ENCODE measurements at places on chromosomes 2 and 18.
A peak's percentile ranks its signal among the peaks of the same experiment; 100 is the strongest.

DNA sequence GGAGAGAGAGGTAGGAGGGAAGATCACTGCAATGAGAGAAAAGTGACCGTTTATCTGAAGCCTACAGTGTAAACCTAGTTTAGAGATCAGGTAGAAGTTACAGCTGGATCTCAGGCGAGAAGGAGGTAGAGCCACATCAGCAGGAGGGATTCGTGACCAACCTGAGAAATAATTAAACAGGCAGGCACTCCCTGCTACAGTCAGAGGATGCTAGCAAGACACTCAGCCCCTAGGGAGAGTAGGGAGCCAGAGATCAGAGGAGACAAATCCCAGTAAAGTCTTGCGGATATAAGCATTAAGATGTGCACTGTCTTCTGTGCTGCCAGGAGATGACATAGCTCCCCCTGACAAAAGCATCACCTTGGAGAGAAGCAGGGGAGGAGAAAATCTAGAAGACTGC is 629.1 kb upstream of the SLC39A10 start:
- no peak for DNase-seq

- DNase-seq = no peak
Measured at GRCh38 chr2:200470230-200470629, 39.6 kb downstream of the KCTD18 start.

DNA sequence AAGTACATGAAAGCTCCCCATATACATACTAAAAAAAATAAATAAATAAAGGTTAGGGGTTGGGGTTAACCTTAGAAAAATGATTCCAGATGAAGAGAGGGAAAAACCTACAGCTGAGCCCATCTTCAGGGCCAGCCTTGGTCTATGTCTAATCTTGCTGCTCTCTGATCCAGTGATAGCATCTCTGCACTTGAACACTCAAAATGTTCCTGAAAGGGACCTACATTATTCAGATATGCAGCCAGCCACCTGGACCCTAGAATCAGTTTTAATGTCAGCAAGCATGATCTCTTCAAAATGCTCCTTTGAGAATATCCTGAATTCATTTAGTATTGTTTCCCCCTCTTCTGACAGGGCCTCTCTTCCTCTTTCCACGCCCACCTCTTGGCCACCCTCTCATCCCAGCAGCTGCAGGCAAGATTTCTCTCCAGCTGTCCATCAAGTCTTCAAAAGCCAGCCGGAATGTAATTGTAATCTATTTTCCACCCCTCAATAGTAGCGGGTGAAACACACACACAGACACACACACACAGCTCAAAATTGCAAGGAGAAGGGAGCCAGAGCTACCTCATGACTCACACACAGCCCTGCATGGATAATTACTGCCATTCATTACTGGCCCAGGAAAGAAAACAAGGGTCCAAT is 135.5 kb downstream of the MYO3B start:
- peak; percentile 15 for DNase-seq

DNA sequence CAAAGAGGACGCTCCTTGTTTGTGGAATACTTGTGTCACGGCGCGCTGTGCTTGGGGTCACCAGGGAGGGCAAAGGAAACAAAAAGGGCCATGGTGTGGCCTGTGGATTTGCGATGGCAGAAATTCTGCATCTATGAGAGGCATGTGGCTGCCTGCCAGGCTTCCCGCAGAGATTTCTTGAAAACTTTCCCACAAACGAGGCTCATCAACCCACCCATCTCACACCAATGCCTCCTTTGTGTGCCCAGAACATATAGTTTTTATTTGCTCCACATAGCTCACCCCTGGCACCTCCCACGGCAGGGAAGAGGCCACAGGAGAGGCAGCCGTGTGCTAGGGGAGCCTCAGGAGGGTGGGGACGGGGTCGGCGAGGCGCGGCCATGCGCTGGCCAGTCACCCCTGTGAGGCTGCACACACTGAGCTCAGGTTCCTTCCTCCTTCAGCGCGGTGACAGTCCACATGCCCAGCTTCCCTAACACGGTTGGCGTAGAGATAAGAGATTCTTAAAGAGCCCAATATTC is 100.3 kb downstream of the MBP start:
- no peak for DNase-seq

DNA sequence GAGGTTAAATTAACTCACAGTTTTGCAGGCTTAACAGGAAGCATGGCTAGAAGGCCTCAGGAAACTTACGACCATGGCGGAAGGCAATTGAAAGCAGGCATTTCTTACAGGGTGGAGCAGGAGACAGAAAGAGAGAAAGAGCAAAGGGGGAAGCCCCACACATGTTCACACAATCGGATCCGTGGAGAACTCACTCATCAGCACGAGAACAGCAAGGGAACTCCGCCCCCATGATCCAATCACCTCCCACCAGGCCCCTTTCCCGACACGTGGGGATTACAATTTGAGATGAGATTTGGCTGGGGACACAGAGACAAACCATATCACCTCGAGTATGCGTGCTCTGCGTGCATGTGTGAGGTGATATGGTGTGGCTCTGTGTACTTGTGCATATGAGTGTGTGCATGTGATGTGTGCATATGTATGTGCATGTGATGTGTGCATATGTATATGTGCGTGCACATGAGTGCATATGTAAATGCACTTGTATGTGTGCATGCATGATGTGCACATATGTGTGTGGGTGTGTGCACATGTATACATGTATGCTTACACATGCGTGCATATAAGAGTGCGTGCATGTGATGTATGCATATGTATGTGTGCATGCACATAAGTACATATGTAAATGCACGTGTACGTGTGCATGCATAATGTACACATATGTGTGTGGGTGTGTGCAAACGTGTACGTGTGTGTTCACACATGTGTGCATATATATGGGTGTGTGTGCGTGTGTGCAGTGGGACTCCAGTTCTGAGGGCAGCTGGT is 108.7 kb upstream of the HDAC4 start:
- no peak for DNase-seq

- DNase-seq = no peak
Measured at GRCh38 chr2:138829326-138829919, 49.2 kb upstream of the NXPH2 start.

DNA sequence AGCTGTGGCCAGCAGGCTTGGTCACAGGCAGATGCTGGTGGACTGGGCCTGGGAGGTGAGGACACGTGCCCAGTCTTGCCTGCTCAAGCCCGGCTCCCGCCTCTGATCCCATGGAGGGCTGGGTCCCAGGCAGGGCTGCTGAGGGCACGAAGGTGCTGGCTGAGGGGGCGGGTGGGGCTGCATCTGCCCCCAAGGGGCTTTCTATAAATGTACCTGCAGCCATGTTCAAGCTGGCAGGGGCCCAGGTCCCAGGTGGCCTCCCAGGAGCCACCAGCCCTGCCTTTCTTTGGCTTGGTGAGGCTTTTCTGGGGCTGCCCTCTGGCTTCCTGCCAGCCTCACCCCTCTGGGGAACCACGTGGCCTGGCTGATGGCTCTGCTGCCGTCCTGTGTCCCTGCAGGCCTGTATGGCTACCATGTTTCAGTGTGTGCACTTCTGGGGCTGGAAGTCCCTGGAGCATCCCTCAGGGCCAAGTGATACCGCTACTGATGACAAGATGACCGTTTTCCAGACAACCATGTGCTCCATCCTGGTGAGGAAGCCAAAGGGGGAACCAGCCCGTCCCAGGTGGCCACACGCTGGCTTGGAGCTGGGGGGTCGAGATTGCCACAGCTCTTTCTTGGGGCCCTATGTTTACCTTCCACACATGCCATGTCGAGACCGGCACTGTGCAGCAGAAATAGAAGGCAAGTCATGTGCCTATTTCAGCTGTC is 23.2 kb downstream of the HJURP start:
- DNase-seq = no peak

GRCh38 chr2:57878171-57878865 is 168.3 kb upstream of the VRK2 start:
- no peak for DNase-seq

- no peak for DNase-seq
Measured at GRCh38 chr2:207831584-207832248, 62.0 kb upstream of the FZD5 start.

DNA sequence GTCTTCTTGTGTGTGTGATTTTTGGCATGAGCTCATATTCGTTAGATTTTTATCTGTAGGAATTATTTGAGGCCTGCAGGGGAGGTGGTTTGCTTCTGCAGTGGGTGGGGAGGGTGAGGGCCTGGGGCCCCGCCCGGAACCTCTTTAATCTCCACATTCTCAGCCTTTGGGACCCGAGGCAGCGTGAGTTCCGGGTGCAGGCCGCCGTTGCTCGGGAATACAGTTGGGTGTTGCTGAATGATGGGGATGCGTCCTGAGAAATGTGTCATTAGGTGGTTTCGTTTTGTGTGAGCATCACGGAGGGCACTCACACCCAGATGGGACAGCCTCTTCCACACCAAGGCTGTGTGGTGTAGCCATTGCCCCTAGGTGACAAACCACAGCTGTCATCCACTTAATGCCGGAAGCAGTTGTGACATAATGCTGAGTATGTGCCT is 13.7 kb upstream of the GAL3ST2 start:
- no peak for DNase-seq

GRCh38 chr2:114032705-114033104 is 142.8 kb downstream of the ACTR3 start:
- DNase-seq = no peak

DNA sequence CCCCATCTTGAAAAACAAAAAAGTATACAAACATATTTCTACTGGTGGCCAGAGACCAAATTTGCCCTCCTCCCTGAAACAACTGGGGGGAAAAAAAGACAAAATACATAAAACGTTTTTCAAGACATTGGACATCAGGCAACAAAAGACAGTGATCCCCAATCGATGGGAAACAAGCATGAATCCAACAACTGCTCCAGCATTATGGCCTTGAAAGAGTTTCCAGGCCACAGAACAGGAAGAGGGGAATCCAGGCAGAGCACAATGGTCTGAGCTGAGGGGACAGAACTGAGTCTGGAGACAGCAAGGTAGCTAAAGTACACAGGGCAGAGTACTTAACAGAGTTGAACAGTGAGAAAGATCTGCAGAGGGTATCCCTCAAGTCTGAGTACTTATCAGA is 4.4 kb downstream of the CCDC88A start:
- DNase-seq = no peak

Measured in stromal cell of bone marrow (primary cell).